ENCODE measurements at places on chromosomes 5 and 9.
A peak's percentile ranks its signal among the peaks of the same experiment; 100 is the strongest.

DNA sequence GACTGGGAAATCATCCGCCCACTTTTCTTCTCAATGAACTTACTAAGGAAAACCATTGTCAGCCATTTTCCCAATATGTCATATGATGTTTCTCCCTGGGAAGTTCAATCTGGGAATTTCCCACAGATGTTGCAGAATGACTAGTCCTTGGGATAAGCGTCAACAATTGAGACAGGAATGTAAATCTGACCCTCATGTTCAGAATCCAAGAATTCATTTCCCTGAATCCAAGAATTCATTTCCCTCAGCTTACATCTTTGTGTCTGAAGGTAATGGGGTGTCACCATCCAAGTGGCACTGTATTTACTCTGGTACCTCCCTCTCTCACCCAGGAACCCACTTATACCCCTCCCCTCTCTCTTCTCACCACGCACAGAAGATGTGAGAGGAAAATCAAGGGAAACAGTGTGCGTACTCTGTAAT is 7.4 kb downstream of the KLF9 start:
- DNase-seq: no peak

GRCh38 chr5:137838976-137839375 is 28.7 kb upstream of the MYOT start:
- no peak for DNase-seq

- no peak for DNase-seq
Observed at GRCh38 chr9:124263800-124264426, 6.2 kb downstream of the NEK6 start.

DNA sequence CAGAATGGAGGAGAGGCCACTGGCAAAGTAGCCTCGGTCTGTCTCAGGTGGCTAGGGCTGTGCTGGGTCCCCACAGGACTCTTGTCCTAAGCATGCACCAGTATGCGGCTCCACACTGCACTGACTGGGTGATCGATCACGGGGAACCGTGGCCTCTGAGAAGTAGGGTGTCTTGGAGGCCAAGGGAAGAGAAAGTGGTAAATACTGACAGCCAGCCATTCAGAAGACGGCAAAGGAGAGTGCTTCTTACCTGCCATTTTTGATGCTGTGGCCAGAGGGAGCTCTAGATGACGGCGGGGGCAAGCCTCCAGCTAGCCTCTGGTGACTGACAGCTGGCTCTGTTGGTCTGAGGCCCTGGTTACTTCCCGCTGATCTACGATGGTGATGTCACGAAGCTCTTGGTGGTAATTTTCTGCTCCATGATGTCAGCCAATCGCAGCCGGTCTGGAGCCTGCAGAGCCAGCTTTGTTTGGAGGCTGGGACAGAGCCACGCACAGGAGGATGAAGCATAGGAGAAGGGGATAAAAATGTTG is 40.4 kb upstream of the GADD45G start:
- peak; percentile 47 for DNase-seq

GRCh38 chr5:61991866-61992265 is 314.1 kb upstream of the KIF2A start:
- no peak for DNase-seq

- peak; percentile 58 for DNase-seq
Observed at GRCh38 chr5:177320879-177321278, 9.2 kb upstream of the MXD3 start.

- no peak for DNase-seq
Observed at GRCh38 chr9:69443178-69443577, 118.2 kb downstream of the ENTREP1 start.

DNA sequence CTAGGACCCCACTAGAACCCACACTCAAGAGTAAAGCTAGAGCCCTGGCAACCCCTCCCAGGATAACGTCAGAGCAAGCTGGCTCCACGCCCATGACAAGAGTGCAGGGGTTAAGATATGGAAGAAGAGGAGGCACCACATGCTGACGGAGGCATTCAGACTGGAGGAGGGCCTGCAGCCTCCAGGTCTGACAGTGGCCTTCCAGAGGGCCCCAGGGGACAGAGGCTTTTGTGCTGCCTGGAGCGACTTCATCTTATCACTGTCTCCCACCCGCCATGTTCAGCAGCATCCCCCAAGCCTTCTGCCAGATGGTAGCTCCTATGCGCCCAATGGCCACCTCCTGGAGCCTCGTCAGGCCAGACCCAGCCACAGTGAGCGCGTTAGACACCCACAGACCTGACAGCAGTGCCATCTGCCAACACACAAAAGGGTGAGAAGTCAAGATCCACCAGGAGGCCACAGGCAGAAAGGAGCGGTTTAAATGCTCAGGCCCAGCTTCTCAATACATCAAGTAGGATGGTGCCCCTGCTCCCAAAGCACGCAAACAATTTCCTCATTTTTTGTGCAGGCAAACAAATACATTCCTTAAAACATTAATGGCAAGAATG is 65.8 kb downstream of the C5orf15 start:
- DNase-seq: no peak

DNA sequence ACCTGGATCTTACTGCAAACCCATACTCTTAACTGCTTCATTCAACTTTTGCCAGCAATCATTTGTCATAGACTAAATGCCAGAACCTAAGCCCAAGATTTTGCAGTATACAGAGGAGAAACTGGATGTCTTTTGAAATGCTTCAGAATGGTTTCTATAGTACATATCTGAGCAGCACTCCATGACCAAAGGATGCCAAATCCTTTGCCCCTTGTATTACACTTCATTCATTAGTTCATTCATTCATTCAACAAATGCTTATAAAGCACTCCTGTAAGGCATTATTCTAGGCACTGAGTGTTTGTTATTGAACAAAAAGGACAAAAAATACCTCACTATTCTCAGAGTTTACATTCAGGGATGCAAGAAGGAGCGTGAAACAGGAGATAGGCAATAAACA is 119.9 kb downstream of the SLC1A3 start:
- DNase-seq: no peak

GRCh38 chr5:124480022-124480421 is 266.4 kb downstream of the ZNF608 start:
- DNase-seq: no peak
